ENCODE measurements at places on chromosomes 4 and X.

- DNase-seq = no peak
Observed at GRCh38 chrX:18666614-18667013, 5.3 kb downstream of the RS1 start.

DNA sequence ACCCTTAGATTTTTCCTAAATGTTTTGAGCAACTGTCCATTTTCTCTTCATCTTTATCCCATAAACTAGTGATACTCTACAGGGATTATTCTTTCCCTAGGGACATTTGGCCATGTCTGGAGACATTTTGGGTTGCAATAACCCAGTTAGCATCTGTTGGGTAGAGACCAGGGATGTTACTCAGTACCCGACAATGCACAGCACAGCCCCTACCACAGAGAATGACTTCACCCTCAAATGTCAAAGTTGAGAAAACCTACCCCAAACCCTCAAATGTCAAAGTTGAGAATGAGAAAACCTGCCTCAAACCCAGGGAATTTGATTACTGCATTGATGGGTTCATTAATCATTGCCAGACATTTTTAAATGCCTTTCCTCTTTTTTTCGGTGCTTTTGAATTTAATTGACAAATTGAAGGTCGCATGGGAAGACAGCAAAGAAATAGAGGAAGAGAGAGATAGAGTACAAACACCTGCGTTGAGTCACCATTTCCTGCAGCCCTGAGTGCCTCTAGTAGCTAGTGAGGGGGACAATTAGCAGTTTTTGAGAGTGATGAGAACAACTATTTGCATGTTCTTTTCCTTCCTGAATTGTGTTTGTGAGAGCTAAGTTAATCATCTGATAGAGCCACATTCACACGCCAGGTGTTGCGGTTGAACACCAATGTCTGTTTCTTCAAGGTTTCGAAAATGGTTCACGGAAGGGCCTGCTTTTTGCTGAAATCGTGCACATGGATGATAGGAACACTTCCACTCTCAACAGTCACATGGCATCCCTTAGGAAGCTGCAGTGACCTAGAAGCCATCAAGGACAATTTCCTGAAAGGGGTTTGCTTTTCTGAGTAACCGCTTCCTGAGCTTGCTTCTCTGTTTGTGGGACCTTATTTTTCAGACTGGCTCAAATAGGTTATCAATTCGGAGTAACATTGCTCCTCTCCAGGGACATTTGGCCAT is 203.9 kb upstream of the VCX3A start:
- no peak for DNase-seq

GRCh38 chr4:43843501-43843900 is 605.1 kb downstream of the KCTD8 start:
- no peak for DNase-seq

- DNase-seq = no peak
Observed at GRCh38 chr4:82678051-82678450, 116.3 kb upstream of the TMEM150C start.

GRCh38 chr4:98919996-98920395 is 8.9 kb downstream of the EIF4E start:
- no peak for DNase-seq

- DNase-seq = no peak
Observed at GRCh38 chr4:6905516-6906445, 3.8 kb upstream of the TBC1D14 start.

DNA sequence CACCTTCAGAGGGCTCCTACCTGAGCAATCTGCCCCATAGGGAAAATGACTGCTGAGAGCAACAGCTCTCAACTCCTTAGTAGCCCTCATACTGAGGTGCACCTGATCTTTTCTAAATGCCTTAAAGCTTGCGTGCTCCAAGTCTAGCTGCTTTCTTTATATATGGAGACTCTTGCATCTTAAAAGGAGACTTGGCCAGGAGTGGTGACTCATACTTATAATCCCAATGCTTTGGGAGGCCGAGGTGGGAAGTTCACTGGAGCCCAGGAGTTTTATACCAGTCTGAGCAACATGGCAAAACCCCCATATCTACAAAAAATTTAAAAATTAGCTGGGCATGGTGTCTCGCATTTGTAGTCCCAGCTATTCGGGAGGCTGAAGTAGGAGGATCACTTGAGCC is 78.1 kb upstream of the TRIM2 start:
- no peak for DNase-seq

DNA sequence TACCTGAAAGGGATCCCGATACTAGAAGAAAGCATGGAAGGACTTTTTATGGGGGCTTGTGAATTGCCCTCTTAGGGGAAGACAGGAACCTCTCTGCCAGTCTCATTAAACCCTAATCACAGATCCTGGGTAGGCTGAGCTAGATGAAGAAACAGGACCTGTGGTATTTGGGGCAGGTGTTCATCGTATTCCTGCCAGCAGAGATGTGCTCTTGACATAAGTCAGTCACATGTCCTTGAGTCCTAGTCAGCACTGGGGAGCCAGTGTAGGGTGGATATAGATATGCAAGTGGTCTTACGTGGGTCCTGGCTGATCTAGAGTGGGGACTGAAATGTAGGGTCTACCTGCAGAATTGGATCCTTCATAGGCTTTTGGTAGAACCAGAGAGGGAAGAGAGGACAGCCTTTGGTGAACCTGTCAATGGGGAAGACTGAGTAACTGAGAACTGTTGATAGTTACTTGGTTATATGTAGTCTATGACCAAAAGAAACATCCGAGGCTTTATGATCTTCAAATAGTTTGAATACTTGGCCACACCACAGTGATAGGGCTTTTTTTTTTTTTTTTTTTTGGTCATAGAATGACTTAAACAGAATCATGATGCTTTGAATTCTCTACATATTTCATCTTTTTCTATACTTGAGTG is 63.5 kb upstream of the WDR1 start:
- DNase-seq = no peak

GRCh38 chr4:165364452-165365080 is 14.2 kb upstream of the CPE start:
- DNase-seq = no peak

DNA sequence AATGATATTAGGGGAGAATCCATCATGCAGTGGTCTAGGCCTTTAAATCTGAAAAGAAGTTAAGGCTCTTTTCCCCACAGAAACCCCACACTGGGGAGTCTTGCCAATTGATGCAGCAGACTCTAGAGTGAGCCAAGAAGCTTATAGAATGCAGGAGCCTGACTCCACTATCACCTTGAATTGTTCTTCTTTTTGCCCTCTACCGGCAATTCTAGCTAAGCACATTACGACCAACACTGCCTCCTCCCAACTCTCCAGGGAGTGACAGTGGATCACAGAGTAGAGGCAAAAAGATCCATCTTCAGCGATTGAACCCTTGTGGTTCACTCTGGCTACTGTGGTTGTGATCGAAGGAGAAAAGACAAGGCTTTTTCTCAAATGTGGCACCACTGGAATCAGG is 331.5 kb downstream of the NKX6-1 start:
- DNase-seq = no peak

DNA sequence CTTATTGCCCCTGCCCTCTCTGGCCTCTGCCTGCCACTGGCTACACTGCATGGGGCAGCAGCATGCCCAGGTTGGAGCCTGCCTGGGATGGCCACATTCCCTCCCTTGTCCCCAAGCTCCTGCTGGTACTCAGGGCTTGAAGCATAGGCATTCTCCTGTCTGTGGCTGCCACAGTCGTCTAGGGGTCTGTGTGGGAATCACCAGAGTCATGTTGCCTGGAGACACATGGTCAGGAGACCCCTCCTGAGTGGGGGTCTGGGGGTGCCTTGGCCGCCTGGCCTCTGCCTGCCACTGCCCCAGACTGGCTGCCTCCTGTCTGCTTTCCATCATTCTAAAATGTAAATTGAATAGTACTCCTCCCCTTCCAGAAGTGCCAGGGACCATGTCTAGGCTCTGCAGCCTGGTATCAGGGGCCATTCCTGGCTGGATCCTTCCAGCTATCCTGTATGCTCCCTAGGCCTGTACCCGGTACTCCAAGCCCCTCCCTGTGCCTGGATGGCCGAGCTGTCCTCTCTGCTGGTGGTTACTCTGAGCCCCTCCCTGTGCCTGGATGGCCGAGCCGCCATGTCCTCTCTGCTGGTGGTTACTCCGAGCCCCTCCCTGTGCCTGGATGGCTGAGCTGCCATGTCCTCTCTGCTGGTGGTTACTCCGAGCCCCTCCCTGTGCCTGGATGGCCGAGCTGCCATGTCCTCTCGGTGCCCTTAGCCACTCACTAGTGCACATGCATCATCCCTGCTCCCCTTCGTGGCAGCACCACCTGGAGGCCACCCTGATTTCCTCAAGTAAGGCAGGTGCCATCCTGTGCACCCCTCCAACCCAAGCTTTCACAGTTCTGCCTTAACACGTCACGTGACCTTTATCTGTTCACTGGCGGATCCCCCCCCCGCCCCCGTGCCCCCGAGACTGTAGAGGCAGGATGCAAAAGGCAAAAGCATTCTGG is 5.5 kb upstream of the NKX1-1 start:
- DNase-seq = no peak

DNA sequence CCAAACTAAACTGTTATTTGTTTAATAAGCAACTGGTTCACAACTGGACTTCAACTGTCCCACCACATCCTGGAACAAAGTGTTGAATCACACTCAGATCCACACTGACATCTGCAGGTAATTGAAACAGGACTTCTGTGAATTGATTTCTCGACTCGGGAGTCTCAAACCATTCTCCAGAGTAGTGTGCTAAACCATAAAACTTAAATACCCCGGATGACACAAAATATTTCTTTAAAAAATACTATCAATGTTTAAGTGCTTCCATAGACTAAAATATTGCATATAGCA is 95.4 kb upstream of the PLAC1 start:
- no peak for DNase-seq
